ENCODE measurements at places on chromosomes 5 and 9.

DNA sequence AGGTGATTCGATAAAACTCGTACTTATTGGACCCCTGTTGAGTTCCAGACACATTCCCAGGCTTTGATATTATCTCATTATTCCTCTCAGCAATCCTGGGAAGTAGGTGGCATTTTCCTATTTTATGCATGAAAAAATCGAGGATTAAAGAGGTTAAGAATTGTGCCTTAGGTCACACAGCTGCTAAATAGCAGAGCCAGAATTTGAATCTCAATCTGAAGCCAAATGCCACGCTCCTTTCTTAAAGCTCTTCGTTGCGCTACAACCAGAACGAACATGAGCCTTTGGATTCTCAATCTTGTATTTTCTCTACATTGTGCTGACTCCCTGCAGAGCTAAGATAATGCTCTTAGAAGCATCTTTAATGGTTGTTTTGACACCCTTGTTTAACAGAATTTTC is 527.8 kb upstream of the TLE4 start:
- DNase-seq = no peak

DNA sequence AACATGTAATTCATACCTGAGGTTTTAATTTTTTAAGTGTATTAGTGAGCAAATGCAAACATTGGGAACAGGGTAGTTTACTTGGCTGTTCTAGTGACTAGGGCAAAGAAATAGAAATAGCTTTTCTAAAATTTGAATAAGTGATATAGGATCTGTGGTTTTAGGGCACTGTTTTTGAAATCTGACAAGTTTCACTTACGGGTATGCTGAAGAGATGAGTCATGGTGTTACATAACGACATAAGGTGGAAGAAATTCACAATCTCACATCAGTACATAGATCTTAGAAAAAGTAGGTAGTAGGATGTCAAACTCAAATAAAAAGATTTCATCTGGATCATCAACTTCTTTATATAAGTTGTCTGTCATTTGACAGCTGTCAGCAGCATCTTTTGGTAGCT is 772.3 kb downstream of the MAT2B start:
- no peak for DNase-seq

GRCh38 chr9:133238851-133239532 is 29.9 kb upstream of the OBP2B start:
- DNase-seq = peak; percentile 62

DNA sequence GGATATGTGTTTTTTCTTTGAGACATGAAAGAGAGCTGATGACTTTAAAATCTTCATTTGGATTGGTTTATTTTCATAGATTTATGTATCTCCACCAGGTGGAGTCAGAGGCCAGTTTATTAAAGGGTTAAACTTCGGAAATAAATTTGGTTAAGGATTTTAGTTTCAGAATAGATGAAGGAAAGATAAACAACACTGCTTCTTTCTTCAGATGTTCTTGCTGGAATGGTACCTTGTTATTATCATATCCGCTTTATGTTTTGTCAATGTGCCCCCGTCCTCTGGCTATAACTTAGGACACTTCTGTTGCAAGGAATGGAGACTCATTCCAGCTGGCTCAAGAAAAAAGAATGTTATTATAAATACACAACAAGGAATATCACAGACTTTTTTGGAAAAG is 81.2 kb downstream of the ALDH1A1 start:
- DNase-seq = no peak

GRCh38 chr5:112275671-112276070 is 143.4 kb downstream of the EPB41L4A start:
- DNase-seq = no peak

- DNase-seq = no peak
Measured at GRCh38 chr5:16914584-16914983, 21.5 kb downstream of the MYO10 start.

DNA sequence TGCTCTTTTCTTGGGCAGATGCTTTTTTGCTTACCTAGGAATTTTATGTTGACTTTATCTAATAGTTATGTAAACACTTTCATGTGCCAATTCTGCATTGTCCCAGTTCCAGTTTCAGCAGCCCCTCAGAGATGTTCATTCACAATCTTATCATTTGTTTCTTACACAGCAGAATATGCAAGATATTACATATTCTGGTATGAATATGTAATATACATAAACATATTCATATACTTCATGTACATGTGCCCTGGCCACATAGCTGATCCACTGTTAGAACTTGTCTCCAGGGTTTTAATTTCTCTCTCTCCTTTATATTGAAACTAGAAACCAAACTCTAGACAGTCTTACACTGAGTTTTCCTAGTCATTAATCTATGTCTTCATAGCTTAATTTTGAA is 90.2 kb upstream of the PARP8 start:
- no peak for DNase-seq

GRCh38 chr5:112971276-112971675 is 5.3 kb upstream of the DCP2 start:
- no peak for DNase-seq

DNA sequence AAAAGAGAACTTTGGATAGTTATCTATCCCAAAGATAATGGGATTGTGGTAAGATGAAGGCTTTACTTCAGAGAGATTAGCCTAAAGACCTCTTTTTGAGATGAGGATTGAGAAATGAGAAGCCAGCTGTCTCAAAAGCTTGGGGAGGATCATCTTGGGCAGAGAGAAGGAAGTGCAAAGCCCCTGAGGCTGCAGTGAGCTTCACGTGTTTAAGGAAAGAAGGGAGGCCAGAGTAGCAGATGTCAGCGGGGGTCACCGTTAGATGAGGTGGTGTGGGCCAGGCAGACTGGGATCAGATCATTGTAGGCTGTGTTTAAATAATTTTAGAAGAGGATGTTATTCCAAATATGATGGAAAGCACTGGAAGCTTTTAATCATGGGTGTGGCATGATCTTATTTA is 270.1 kb downstream of the ARHGEF28 start:
- no peak for DNase-seq

DNA sequence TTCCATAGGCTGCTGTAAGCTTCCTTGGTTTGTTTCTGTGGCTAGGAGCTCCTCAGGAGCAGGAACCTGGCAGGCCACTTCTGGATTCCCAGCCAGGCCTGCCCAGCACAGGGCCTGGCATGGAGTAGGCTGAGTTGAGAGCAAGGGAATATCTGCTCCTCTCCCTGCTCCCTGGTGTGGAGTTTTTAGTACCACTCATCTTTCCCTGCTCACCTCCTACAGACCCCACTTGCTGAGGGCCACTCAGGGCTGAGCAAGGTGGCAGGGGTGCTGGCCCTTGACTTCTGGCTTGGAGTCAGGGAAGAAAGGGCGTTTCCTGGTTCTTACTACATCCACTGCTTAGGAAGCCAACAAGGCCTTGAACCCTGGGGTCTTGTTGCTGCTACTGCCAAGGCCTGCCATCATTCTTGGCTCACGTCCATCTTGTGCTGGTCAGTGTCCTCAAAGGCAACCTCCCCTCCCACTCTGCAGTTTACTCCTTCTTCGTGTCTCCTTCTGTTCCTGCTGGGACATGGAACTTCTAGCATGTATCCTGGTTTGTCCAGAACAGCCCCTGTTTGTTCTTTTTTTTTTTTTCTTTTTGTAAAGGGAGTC is 54.9 kb downstream of the PSD2 start:
- no peak for DNase-seq

- no peak for DNase-seq
Measured at GRCh38 chr9:7542126-7542525, 257.5 kb downstream of the DMAC1 start.

DNA sequence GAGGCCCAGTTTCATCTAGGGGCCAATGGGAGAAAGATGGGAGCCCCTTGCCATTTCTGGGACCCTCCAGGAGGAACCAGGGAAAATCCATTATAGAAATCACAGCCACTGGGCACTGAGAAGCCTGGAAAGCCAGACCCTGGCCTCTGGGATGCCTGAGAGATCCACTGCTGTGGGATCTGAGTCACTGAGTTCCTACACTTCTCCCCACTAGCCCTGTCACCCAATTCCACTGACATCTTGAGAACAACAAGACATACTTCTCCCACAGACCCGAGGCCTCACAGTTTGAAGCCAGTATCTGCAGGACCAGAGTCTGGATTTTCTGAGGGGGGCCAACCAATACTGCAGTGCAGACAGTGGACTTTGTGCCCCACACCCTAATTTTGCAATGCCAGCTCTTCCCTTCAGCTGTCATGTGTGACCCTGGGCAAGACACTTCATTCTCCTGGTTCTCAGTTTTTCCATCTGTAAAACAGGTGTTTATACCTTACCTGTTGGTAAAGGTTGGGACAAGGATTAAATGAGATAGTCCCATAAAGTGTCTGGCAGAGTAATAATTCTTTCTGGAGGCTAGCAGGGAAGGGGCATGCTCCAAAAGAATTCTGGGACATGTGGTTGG is 46.5 kb downstream of the CXXC5 start:
- no peak for DNase-seq

DNA sequence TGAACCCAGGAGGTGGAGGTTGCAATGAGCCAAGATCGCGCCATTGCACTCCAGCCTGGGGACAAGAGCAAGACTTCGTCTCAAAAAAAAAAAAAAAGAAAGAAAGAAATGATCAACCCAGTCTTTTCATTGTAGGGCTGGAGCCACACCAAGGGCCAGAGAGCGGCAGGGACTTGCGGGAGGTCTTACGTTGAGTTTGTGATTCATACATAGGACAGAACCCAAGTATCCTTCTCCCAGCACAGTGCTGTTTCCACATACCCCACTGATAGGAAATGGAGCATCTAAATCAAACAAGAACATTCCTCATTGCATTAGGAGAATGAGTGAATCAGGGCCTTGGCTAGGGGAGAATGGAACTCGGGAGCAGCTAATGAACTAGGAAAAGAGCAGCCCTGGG is 3.5 kb upstream of the TNIP1 start:
- DNase-seq = no peak

DNA sequence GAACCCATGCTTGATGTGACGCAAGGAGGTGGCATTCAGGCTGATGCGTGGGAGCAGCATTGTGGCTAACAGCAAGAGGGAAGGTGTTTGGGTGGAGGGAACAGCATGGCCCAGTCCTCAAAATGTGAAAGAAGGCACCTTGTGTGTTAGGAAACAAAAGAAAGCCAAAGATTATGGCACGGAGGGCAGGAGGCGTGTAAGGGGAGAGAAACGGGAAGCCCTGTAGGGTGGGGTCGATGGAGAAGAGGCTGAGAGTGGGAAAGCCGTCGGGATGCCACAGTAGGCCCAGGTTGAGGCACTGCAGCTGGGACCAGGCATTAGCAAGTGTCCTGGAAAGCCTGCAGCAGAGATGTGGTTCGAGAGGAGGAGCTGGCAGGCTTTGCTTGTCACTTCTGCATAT is 241.1 kb downstream of the GADD45G start:
- no peak for DNase-seq

DNA sequence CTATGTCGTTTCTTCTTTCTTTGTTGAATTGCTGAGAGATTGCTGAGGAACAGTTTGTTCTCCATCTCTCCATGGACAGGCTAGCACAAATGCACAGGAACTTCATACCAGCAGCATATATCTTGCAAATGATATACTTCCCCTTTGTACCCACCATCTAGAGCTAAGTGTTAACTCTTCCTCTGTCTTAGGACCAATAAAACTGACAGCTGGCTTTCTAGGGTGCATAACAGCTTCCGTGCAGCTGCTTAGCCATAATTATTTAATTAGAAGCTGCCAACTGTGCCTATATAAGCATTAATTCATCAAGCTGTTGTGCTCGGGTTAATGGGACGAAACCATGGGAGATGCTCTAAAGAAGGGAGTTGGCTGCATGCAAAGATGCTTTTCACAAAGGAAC is 38.7 kb downstream of the KCTD16 start:
- no peak for DNase-seq

DNA sequence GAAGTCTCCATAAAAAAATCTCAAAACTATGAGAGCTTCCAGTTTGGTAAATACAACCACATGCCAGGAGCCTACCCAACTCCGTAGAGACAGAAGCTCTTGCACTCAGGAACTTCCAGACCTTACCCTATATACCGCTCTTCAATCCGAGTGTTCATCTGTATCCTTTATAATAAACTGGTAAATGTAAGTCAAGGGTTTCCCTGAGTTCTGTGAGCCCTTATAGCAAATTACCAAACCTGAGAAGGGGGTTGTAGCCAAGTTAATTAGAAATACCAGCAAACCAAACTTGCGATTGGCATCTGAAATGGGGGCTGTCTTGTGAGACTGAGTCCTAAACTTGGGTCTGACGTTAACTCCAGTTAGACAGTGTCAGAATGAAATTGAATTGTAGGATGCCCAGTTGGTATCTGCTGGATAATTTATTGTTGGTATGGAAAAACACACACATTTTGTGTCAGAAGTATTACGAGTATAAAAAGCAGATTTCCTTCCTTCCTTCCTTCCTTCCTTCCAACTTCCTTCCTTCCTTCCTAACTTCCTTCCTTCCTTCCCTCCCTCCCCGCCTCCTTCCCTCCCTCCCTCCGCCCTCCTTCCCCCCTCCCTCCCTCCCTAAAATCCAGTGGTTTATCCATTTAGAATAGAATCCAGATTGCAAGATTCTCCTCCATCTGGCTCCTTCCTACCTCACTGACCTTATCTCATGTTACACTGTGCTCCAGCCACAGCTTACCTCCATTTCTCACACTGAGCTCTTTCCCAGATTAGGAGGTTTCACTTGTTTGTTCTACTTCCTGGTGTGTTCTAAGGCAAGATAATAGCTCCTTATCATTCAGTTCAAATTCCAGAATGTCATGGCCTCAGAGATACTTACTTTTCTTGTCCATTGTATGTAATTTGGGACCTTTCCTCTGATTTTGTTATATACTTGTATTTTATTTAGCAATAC is 196.7 kb downstream of the WDR70 start:
- no peak for DNase-seq

- no peak for DNase-seq
Measured at GRCh38 chr9:110837401-110838005, 168.9 kb downstream of the MUSK start.

DNA sequence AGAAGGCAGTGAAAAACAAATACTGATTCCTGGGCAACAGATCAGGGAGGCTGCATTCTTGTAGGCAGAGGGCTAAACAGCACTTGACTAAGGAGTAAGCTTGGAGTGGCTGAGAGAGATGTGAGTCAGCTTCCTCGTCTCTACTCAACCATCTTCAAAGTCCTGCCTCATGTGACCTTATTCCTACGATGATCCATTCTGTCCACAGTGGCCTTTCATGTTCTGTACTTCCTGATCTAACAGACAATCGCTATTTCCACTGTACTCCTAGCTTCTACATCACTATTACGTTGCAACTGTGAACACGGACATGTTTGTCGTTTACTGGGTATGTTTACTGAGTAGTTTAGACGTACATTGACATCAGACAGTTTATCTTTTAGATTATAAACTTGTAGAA is 365.4 kb downstream of the ARL15 start:
- DNase-seq = no peak

Data from activated CD4-positive, alpha-beta T cell treated with anti-CD3 and anti-CD28 coated beads for 4 hours (primary cell).